ENCODE measurements at places on chromosomes 12 and 14. TPM values are rescaled to one million over a fixed set of nuclear protein-coding genes. Genes with fewer than 3 reads are reported as not detected.

- DNase-seq, result no peak
Measured at GRCh38 chr14:51180577-51180976, 59.5 kb upstream of the TMX1 start.

GRCh38 chr14:61653507-61653906 lies 41.8 kb upstream of the HIF1A start:
- peak; percentile 36 for DNase-seq

The ACTR6 gene
- total RNA-seq, result 17.6 TPM

DNA sequence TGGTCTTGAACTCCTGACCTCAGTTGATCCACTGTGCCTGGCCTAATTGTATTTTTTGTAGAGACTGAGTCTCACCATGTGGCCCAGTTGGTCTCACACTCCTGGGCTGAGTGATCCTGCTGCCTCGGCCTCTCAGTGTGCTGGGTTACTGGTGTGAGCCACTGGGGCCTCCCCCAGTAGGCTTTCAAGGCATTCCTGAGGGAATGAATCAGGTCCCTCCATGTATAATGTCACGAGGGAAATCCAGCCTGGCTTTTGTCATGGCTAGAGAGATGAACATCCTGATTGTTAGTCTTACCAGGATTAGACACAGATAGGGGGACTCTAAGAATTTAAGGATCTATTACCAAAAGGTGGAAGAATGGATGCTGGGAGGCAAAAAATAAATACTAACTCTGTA lies 51.9 kb downstream of the CPSF2 start:
- no peak for DNase-seq

DNA sequence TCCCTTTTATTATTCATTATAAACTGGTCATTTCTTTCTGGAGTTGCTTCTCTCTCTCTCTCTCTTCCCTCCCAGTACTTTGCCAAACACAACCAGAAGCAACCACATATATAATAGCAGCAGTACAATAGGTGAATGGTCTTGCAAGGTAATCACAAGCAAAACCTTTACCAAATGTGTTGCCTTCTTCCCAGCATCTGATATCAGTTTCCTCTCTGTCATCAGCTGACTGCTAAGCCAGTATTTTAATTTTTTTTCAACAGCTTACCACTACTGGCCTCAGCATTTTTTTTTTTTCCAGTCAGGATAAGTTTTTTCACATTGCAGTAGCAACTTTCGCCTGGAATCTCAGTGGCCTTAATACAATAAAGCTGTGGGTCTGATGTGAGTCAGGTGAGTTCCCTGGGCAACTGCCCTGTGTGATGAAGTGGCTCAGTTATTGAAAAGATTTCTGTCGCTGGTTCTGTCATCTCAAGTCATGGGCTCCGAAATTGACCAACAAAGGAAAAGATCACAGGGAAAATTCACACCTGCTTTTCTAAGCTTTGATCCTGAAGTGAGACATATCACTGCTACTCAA lies 282.5 kb upstream of the AMIGO2 start:
- no peak for DNase-seq

- no peak for DNase-seq
Measured at GRCh38 chr14:106094654-106095189, 568.3 kb downstream of the TMEM121 start.

- no peak for DNase-seq
Measured at GRCh38 chr12:111635524-111635923, 36.4 kb upstream of the ATXN2 start.

DNA sequence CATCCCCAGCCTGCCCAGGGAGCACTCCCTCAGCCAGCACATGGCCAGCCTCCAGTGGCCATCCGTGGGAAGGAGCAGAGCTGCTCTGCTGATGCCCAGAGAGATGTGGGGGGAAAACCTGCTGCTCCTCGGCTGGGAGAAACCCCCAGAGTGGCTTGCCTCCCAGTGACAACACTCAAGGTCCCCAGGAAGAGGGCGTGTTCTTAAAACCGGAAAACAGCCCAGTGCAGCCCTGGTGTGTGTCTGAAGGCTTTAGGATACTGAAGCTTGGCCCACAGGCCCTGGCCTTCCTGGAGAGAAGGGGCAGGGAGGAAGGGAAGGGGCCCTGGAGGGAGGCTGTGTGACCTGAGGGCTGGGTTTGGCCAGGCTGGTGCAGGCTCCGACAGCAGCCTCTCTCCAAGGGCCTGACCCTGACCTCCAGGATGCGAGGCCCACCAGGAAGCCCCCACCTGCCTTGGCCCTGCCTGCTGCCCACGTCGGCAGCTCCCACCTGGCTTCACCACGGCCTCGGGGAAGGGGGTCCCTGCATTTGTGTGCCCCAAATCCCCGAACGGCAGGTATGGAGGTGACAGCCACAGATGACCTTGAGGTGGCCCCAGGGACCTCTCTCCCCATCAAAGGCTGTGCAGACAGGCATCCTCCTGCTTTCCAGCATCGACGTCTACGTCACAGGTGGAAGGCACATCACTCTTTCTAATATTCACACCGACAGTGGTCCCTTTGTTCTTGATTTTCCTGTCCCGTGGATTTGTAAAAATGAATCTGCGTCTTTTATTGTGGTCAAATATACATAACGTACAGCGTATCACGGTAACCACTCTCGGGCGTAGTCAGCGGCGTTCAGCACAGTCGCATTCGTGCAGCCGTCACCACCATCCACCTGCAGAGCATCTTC lies 190.0 kb upstream of the C14orf180 start:
- DNase-seq, result peak; percentile 8

GRCh38 chr12:51127050-51127729 lies 43.8 kb upstream of the CSRNP2 start:
- DNase-seq, result no peak

The CLEC6A gene
- total RNA-seq, result not detected

The KLRK1 gene
- total RNA-seq, result 1.3 TPM

The GALNT16 gene
- 5.6 TPM for total RNA-seq

DNA sequence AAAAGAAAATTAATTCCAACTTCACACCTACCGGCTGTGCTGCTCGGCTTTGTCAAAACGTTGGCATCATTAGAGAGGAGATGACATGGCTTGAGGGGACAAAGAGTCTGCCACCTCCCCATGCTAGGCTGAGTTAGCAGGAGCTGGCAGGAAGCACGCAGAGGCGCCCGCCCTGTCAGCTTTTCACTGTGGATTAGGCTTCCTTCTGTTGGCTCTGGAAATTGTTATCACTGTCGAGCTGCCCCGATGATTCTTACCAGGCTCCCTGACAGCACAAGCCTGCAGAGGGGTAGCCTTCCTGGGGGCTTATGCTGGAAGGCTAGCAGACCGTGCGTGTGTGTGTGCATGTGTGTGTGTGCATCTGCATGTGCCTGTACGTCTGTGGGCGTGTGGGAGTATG lies 490.9 kb upstream of the TBX3 start:
- DNase-seq, result no peak

DNA sequence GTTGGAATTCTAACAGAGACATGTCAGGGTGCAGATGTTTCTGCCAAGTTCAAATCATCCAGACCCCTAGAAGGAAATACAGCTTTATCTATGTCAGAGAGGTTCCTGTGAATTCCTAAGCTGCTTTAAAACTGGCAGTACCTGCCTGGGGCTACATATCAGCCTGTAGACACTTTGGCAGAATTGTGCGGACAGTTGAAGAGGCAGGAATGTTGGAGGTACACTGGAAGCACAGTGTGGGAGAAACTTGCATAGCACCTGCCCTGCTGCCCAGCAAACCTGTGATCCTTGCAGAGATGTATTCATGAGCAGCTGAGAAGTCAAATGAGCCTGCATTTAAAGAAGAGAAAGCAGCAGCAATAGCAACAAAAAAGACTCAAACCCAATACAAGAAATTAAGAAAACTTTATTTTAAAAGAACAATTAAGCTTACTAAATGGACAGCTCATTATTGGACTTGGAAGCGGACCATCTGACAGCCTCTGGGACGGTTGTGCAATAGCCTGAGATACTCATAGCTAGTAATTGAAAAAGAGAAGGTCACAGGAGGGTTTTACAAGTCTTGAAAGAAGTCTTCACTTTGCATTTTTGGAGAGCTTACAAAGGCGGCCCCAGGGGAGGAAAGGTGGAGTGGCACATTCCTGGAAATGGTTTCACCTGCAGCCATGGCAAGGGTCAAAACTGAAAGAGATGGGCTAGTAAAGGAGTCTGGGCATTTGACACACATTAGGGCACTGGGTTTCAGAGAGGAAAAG lies 280.9 kb upstream of the FLRT2 start:
- peak; percentile 48 for DNase-seq

DNA sequence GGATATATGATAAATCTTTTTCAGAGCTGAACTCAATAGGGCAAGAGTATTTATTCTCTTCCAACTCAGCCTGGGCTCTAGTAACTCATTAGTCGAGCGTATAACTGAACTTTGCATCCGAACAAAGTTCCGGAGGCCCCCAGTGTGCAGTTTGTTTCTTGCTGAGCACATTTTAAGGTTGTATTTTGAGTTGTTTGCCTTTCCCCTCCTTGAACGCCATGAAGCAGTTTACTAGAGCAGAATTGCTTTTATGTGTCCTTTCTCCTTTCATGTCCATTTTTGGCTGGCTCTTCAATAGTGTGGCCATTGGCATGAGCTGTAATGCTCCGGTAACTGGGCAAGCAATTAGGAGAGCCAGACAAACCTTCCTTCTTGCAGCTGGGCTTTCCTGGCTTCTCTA lies 105.3 kb downstream of the WIF1 start:
- DNase-seq, result no peak

The CLEC4E gene
- total RNA-seq, result 2.0 TPM

GRCh38 chr12:47751561-47751960 lies 7.1 kb downstream of the RAPGEF3 start:
- DNase-seq, result no peak

DNA sequence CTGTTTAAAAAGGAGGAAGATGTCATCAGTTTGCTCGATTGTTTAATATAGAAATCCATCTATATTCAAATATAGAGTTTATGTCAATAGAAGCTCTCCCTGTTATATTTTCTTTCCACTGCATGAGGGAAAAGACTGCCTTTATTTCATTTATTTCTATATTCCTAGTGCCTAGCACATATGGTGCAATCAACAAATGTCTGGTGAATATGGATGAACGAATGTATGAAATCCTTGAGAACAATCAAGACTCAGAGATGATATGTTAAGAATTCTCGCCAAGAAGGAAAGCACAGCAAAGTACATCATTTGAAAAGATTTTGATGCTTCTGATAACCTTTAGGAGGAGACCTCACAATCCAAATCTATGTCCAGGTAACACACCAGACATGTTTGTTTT lies 296.0 kb upstream of the LMO3 start:
- no peak for DNase-seq

GRCh38 chr12:46604684-46605083 lies 221.1 kb downstream of the SLC38A4 start:
- DNase-seq, result no peak

- DNase-seq, result no peak
Measured at GRCh38 chr14:53541411-53541810, 388.3 kb upstream of the DDHD1 start.

DNA sequence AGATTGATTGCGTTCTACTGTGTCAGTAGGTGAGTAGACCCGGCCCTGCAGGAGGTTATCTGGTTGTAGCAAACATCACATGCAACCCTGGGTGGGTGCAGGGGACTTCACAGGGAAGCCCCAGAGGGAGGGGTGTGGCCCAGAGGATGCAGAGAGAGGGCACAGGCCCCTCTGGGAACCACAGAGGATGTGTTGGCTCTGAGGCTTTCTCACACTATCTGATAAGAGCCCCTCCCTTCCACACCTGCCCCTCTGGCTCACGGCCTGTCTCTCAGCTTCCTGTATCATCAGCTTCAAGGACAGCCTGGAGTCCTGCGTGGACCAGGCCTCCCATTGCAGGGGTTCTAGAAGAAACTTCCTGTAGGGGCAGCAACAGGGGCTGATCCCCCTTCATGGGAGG lies 101.9 kb downstream of the RIN3 start:
- DNase-seq, result no peak

The WNT1 gene
- 1.2 TPM for total RNA-seq

All from testis (tissue), 5 donors.